H4 (cell line): ENCODE measurements at places on chromosomes 5 and 9.

DNA sequence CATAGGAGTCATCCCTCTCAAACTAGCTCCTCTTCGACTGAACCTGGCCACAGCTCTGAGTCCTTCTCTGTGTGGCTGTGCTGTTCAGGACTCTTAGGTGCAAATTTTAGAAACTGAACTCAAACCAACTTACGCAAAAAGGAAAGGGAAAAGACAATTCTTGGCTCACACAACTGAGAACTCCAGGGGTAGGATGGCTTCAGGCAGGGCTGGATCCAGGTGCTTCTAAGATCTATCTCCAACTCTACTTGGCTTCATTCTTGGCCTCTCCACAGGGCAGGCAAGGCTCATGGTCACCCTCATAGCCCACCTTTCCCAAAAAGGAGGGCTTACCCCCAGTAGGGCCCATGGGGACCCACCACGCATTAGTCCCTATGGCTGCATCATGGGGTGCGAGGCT is 8.1 kb downstream of the ASS1 start:
- no peak for DNase-seq

GRCh38 chr9:93486268-93486667 is 32.9 kb upstream of the FAM120AOS start:
- DNase-seq = no peak

GRCh38 chr9:130992682-130993032 is 16.3 kb upstream of the LAMC3 start:
- DNase-seq = no peak

- no peak for DNase-seq
Observed at GRCh38 chr5:143453720-143454119, 50.2 kb upstream of the NR3C1 start.

DNA sequence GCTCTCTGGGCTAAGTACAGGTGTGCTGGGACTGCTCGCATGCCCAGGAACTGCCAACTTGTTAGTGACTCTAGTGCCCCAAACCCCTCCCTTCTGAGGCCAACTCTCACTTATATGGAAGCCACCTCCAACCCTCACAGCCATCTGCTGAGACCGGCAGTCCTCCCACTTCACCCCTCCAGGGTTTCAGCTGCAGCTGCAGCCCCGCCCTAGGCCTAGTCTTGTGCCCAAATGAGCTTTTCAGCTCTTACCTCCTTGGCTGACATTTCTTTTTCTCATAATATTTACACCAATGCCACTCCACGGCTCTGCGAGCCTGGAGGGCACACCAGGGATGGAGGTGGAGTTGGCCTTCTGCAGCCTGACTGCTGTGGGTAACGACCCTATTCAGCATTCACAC is 166.6 kb downstream of the ROR2 start:
- DNase-seq = no peak

DNA sequence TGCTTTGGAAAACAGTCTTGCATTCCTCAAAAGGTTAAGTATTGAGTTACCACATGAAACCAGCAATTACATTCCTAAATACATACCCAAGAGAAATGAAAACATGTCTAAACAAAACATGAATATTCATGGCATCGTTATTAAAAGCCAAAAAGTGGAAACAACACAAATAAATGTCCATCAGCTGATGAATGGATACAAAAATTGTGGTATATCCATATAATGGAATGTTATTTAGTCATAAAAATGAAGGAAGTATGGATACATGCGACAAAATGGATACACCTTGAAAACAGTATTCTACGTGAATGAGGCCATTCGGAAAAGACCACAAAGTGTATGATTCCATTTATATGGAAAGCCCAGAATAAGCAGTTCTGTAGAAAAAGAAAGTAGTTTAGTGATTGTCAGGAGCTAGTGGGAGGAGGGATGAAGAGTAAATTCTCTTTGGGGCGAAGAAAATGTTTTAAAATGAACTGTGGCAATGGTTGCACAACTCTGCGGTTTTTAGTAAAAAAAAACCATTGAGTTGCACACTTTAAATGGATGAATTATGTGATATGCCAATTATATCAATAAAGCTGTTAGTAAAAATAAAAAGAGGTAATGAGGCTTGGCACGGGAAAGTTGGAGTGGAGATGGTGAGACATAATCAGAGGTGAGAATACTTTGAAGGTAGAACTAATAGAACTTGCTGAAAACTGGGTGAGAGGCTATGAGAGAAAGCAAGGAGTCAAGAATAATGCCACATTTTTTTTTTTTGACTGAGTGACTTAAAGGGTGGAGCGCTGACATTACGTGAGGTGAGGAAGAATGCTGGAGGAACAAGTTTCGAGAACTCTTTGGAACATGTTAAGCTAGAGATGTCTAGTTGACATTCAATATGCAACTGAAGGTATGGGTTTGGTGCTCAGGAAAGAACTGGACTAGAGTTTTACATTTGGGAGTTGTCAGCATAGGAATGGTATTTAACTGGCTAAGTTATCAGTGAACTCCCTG is 194.9 kb upstream of the ZNF608 start:
- no peak for DNase-seq

DNA sequence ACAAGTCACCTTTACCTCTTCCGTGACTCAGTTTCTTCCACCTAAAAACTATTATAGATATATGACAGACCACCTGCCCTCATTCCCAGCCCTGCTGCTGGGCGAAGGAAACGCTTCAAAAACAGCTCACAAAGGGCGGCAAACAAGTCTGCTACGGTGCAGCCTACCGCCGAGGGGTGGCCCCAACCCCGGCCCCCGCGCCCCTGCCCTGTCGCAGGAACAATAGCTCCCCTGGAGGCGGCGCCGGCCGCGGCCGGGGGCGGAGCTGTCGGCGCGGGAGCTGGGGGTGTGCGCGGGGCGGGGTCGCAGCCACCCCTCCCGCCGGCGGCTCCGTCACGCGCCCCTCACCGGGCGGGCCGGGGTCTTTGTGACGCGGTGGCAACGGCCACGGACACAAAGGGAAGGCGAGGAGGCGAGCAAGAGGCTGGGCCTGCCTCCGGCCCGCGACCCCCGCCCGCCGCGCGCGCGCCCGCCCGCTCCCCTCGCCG is at the start of gene TMEFF1:
Gene TMEFF1 (plus strand): TSS at position 362 of the 488 bp plus-strand sequence. CDS start 396 bp downstream, outside the sequence.
- DNase-seq = no peak

- no peak for DNase-seq
Observed at GRCh38 chr5:77003246-77003645, 27.0 kb upstream of the AGGF1 start.

DNA sequence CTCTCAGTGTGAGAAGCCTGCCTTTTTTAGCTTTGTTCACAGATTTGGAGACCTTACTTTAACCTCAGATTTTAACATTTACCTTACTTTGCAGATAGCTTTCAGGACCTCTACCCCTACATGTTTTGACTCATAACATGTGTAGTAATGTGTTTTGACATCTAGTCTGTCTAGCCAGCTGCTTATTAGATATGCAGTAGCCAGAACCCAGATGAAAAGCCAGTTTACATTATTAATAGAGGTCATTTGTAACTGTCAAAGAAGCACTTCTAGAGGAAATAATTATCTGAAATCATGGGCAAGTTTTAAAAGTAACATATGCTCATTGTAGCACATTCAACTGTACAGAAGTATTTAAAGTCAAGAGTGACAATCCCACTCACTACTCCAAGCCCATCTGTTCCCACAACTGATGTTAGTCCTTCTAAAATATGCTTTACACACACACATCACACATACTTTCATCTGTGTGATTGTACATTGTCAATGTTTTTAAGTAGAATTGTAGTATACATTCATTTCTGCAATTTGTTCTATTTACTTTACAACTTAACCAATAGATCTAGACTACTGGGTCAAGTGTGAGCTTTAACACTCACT is 71.8 kb upstream of the NIPAL4 start:
- DNase-seq = no peak

DNA sequence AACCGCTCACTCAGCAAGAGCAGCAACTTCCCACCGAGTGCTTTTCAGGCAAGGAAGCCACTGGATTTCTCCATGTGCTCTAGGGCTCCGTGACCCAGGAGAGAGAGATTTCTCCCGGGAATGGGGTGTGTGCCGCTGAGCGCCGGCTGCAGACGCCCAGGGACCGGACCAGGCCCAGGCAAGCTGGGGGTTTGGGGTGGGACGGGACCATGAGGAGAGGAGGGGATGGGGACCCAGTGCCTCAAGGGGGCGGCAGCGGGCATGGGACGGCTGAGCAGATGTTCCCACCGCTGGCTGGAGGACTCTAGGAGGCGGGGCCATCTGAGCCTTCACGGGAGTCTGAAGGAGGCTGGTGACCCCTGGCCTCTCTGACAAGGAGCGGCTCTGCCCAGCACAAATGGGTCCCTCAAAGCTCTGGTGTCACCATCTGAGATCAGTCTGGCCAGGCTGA is 8.5 kb downstream of the LCN9 start:
- no peak for DNase-seq

GRCh38 chr5:5063533-5063953 is 76.6 kb upstream of the ADAMTS16 start:
- DNase-seq = no peak

DNA sequence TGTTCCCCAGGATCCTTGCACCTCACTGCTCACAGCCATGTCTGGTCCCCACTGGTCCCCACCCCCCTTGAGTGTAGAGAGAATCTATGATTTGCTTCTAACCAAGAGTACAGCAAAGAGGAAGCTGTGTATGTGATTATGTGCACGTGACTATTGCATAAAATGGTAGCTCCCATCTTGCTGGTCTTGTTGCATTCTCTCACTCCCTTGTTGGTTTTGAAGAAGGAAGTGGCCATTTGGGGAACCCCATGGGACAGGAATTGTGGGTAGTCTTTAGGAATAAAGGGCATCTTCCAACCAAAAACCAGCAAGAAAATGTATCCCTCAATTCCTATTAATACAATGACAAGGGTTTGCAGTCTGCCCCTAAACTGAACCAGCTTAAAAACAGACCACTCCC is 5.2 kb upstream of the FCN2 start:
- no peak for DNase-seq

DNA sequence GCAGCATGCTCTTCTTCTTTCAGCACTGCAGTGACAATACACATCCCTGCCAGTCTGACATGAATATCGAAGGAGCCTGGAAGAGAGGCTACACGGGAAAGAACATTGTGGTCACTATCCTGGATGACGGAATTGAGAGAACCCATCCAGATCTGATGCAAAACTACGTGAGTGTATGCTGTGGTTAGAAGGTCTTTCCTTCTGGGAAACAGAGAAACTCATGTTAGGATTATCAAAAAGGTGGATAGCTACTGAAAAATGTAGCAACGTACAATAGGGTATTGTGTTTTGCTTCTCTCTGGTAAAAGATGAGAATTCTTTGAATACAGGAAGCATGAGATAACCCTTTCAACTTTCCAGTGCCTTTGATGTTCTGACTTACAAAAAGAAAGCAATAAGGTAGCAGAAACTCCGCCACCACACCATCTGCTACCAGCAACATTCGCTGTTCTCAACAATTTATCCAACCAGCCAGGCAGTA is 133.3 kb downstream of the PCSK5 start:
- DNase-seq = peak; percentile 29

GRCh38 chr5:137730336-137730735 is 5.6 kb downstream of the KLHL3 start:
- DNase-seq = no peak

DNA sequence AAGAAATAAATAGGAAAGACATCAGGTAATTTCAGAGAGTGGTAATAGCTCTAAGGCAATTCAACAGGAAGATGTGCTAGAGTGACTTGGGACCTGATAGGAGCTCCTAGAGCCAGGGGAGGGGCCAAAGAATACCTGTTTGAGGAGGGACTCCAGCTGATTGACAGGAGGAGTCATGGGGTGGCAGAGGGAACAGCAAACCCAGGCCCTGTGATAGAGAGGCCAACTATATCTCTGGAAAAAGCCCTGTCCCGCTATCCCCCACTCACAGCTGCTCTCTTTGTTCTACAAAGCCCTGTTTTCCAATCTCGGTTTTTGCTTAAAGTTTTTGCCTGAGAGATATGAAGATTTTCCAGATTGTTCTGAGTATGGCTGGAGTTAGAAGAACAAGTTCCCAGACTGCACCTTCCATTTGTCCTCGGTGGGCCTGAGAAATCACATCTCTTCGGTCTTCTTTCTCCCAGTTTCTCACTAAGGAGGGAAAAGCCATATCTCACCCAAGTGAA is 9.0 kb upstream of the NSD1 start:
- no peak for DNase-seq

DNA sequence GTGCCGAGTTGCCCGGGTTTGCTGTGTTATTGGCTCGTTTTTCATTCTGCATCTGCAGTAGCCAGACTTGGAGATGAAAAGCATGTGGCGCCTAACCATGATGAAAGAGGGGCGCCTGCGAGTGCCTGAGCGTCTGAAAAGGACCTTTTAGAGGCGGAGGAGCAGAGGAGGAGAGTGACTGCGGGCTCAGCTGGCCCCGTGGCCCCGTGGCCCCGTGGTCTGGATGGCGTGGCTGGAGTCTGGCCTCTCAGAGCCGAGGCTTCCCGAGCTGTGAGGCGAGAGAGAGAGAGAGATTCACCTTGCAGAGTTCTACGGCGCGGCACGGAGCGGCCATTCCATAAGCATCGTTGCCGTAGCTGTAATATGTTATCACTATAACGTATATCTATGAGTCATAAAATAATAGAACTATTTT is 55.3 kb upstream of the RNU6ATAC start:
- DNase-seq = no peak

DNA sequence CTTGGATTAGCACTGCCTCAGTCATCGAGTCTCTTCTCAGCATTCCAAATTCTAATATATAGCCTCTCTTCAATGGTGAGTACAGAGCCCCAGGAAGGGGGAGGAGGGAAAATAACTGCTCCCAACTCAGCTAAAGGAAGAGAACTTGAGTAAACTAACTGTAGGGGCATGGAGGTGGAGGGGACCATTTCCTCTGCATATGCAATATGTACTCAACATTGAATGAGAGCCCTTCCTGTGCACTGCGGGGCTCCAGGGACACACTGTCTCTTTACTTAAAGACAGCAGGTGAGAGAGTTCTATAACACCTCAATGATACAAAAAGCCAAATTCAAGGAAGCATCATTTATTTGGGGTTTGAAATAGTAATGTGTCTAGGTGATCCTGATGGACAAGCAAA is 75.1 kb downstream of the GNAQ start:
- no peak for DNase-seq

- no peak for DNase-seq
Observed at GRCh38 chr9:4243877-4244812, 55.7 kb downstream of the GLIS3 start.

DNA sequence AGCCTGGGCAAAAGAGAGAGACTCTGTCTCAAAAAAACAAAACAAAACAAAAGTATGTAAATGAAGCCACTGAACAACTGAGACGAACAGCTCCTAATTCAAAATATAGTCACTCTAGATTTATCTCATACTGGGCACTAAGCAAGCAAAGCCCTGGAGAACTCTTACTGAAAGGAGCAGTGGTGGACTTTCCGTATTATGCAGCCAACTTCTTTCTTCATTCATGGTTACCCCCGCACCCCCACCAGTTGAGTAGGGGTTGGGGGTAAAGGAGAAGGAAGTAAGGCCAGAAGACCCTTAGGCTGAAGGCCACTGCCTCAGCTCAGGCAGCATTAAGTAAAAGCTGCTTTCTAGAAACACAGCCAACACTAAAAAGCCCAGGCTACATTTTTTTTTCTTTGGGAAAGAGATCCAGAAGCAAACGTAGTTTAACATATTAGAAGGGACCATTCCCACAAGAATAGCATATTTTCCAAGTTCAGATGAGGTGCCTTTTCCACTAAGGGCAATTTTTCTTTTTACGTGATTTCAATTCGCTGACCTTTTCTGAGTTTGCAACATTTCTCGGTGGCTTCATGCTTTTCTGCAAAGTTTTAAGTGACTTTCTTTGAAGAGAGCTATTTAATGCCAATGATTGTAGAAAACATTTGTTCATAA is 55.3 kb downstream of the MAPKAP1 start:
- no peak for DNase-seq

GRCh38 chr9:127180457-127181314 is 58.3 kb upstream of the ANGPTL2 start:
- DNase-seq = no peak

- DNase-seq = no peak
Observed at GRCh38 chr5:119396030-119396664, 40.3 kb downstream of the TNFAIP8 start.
